ENCODE measurements at places on chromosomes 6 and 20. TPM values are rescaled to one million over a fixed set of nuclear protein-coding genes. Genes with fewer than 3 reads are reported as not detected.

The SAMHD1 gene
- total RNA-seq: 12.2 TPM

DNA sequence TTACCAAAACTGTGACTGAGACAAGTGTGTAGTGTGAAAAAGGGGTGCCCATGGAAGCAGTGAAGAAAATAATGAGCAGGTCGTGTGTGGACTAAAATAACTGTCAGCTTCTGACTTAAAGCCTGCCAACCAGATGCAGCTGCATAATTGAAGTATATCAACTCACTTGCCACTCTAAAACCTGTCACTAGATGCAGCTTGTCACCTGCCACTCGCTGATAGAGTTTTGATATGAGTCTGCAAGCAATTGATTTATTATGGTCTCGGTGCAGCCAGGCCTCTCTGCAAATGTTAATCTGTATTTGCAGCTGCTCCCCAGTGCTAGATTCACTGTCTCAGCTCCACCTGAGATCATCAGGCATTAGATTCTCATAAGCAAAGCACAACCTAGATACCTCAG is 1090.0 kb upstream of the EYS start:
- DNase-seq: no peak
- no peak overlapping the region for H3K27ac ChIP-seq
- no peaks in the 10 kb centered on the region for H3K36me3 ChIP-seq
- no peaks in the 10 kb centered on the region for H3K27me3 ChIP-seq
- H3K4me1 ChIP-seq: no peaks in the 10 kb centered on the region
- H3K4me3 ChIP-seq: no peak overlapping the region

DNA sequence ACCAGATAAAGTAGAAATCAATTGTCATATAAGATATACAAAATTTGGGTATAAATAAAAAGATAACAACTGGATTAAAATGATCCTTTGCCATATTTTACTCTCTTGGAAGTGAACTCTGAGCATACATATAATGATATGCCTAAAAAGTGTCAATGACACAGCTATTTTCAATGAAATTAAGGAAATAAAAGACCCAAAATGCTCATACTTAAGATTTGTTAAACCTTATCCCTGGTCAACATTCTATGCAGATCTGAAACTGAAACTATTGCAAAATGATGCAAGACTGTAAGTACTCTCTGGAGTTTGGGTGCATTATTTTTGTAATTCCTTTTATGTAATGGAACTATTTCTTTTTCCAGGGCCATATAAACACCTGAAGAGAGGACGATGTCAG is 119.0 kb upstream of the SGK1 start:
- H3K27me3 ChIP-seq: no peaks in the 10 kb centered on the region
- H3K36me3 ChIP-seq: no peaks in the 10 kb centered on the region
- no peak overlapping the region for H3K27ac ChIP-seq
- no peak for DNase-seq
- H3K4me3 ChIP-seq: no peak overlapping the region

DNA sequence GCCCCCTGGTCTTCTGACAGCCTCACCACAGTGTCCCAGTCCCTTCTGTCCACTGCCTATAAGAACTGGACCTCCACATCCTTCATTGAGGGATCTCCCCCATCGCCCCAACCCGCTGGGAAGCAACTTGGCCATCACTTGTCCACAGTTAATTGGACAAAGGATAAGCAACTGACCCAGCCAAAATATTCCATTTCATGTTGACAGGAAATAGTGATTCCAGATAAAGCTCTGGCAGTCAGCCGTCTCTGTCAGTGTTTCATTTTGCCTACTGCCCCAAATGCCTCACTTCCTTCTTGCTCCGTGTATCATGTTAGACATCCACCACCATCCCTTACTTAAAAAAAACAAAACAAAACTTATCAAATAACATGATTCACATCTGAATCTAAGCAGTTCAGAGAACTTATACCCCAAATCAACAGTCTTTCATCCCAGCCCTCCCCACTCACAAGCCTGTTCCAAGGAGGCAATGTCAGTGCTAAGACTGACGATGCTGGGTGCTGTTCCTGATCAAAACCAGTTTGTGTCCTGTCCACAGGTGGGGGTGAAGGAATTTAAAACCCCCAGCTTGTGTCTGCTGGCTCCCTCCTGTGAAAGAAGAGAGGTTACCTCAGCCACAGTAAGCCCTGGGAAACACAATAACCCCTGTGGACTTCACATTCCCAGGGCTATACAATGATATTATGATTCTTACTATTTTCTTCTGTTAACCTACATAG is 162.5 kb downstream of the WDR27 start:
- H3K4me1 ChIP-seq: no peaks in the 10 kb centered on the region
- no peak for DNase-seq
- no peaks in the 10 kb centered on the region for H3K27me3 ChIP-seq
- H3K4me3 ChIP-seq: no peak overlapping the region

GRCh38 chr6:100617633-100618350 is 153.1 kb upstream of the SIM1 start:
- peaks cover 3% of the 10 kb centered on the region for H3K36me3 ChIP-seq
- H3K4me1 ChIP-seq: no peaks in the 10 kb centered on the region
- H3K4me3 ChIP-seq: no peak overlapping the region
- no peak overlapping the region for H3K27ac ChIP-seq

The PRPH2 gene
- total RNA-seq: 0.06 TPM

DNA sequence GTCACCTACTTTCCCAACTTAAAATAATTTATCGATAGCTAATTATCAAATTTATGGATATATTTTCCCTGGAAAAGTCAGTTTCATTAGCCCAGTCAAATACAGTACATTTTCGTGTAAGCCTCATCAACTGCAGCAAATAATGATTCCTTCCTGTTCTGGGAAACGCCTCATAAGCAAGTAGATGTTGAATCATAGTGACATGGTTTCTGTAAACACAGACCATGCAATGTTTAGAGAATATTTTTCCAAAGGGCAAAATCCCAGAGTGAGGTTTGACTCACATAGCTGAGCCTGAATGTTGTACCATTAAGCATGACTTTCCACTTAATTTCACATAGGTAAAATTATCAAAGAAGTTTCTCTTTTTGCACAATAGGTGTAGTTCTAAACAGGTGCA is 16.7 kb upstream of the VNN1 start:
- H3K4me3 ChIP-seq: no peak overlapping the region
- no peaks in the 10 kb centered on the region for H3K36me3 ChIP-seq
- H3K27ac ChIP-seq: no peak overlapping the region

DNA sequence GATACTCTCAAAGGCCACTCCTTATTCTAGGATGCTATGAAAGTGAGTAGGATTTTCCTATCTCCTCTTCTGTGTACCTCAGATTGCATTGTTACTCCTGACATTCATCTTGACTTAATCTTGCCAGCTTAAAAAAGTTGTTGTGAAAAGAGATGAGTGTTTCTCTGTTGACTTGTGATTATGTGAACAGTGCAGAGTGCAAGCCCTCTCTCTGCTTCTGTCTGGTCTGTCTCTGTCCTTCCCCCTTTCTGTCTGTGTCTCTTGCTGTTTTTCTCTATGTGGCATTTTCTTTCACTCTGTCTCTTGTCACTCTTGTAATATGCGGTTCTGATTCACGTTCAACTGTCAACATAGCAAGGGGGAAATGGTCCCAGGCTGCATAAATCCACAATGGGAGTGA is 306.6 kb downstream of the FARS2 start:
- DNase-seq: no peak
- no peaks in the 10 kb centered on the region for H3K27me3 ChIP-seq
- no peaks in the 10 kb centered on the region for H3K4me1 ChIP-seq
- no peak overlapping the region for H3K4me3 ChIP-seq

DNA sequence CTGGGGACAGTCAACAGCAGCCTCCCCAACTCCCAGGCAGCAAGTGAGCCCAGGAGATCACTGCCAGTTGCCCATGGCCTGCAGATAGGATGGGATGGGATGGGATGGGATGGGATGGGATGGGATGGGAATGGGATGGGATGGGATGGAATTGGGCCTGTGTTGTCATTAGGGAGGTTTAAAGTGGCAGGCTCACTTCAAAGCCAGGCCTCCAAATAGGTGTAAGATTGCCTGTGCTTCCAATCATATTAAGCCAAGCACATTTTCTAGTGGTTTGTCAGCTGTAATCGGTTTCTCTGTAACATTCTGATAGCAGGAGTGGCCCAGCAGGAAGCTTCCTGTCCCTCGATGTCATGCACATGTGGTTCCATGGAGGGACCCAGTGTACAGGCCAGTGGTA is 82.7 kb upstream of the NXT1 start:
- H3K27ac ChIP-seq: no peak overlapping the region
- H3K4me3 ChIP-seq: no peak overlapping the region
- H3K27me3 ChIP-seq: no peaks in the 10 kb centered on the region
- peaks cover 13% of the 10 kb centered on the region for H3K4me1 ChIP-seq

DNA sequence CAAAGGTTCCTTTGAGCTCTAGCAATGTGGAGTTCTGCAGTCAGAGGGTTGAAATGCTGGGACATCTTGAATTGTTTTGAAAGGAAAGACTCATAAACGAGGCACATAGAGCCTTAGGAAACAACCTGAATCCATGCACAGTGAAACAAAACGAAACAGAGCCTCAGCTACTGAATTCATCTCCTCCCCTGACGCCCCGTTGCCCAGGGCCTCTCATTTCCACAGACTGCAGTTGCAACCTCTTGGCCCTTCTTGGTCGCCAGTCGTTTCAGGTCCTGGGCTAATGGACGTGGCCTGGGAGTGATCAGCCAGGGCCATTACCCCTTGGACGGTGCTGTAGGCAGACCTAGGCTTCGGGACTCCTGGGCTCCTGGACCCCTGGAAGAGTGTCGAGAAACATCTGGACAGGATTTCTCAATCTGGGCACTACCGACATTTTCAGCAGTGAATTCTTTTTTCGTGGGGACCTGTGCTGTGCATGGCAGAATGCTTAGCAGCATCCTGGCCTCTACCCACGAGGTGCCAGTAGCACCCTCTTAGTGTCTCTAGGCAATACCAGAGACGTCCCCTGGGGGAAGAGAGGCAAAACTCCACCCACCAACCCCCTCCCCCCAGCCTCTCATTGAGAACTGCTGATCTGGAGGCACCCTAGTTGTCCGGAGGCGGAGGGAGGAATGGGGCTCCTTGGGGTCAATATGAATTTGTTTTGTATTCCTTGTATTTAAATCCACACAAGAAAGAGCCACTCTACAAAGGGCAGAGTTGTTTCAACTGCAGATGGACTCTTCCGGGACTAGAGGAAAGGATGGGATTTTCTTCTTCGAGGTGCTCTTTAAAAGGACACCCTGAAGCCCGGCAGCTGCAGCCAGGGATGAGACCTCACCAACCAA is 50.2 kb downstream of the TMEM242 start:
- H3K27me3 ChIP-seq: peaks cover 35% of the 10 kb centered on the region
- H3K4me1 ChIP-seq: peaks cover 14% of the 10 kb centered on the region
- DNase-seq: peak; percentile 37
- H3K4me3 ChIP-seq: no peak overlapping the region
- H3K27ac ChIP-seq: no peak overlapping the region

The PREP gene
- total RNA-seq: 28.6 TPM

DNA sequence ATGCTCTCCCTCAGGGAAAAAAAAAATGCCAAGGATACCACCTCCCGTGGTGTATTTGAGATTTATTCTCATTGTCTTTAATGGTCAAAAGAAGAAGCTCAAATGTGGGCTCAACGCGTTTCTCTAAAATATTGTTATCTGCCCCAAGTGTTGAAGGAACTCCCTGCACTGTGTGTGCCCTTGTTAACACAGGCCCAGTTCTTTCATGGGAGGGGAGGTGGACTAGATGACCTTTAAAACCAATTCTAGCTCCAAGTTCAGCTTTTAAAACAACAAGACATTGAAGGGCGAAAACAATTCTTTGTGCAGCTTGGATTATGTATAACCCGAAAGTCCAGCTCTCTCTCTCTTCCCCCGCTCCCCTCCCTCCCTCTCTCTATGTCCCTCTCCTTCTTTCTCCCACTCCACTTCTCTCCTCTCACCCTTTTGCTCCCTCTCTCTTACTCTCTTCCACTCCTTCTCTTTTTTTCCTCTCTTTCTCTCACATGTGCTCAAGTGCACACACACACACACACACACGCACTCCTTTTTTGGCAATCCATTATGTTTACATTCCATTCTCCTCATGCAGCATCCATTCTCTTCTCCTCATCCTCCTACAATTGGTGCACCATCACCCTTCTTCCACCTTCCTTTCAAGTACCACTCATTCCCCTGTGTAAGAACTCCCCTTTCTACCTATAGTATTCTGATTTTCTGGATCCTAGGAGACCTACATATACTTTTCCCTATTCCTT is 8.5 kb downstream of the HLA-DMB start:
- H3K27me3 ChIP-seq: peaks cover 26% of the 10 kb centered on the region
- H3K4me3 ChIP-seq: no peak overlapping the region

The RSPO3 gene
- total RNA-seq: 0.81 TPM

- no peak for DNase-seq
- H3K27ac ChIP-seq: no peak overlapping the region
- no peak overlapping the region for H3K4me3 ChIP-seq
- H3K4me1 ChIP-seq: peaks cover 1% of the 10 kb centered on the region
- peaks cover 75% of the 10 kb centered on the region for H3K27me3 ChIP-seq
- no peaks in the 10 kb centered on the region for H3K36me3 ChIP-seq
These were observed 28.2 kb downstream of the VPS52 start for GRCh38 chr6:33243476-33243875.

The WFDC11 gene
- total RNA-seq: not detected

- H3K27me3 ChIP-seq: no peaks in the 10 kb centered on the region
- DNase-seq: no peak
- no peak overlapping the region for H3K4me3 ChIP-seq
- H3K4me1 ChIP-seq: no peaks in the 10 kb centered on the region
These were observed 37.3 kb upstream of the AHI1 start for GRCh38 chr6:135534773-135535380.

The SYNE1 gene
- total RNA-seq: 6.0 TPM

DNA sequence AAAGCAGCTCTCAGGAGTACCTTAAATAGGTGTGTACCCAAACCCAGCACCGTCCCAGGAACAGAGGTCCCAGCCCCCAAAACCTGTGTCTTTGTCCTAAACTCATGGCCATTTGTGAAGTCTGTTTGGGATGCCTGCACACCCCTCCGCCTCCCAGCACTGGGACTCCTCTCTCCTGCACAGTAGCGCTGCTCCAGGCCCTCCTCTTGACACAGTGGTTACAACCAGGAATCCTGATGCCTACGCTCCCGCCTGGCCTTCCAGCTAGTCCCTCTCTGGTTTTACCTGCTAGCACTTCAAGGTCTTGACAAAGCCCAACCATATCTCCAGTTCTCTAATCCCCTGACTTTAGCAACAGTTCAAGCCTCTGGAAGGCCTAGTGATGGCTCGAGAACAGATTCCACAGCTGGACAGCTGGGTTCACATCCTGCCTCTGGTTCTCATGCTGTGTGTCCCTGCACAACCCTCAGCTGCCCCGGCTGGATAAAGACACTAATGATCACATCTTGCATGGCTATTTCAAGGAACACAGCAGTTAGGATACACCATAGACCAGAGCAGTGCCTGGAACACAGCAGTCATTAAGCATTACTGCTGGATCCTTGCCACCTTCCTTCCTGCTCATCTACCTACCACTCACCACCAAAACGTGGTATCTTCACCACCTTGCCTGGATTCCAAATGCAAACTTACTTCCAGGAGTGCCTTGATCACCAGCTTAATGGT is 5.6 kb downstream of the PSMA7 start:
- no peaks in the 10 kb centered on the region for H3K27me3 ChIP-seq
- no peak for DNase-seq
- H3K27ac ChIP-seq: no peak overlapping the region
- H3K4me3 ChIP-seq: no peak overlapping the region
- peaks cover 8% of the 10 kb centered on the region for H3K4me1 ChIP-seq

GRCh38 chr6:1679031-1679687 is 69.4 kb downstream of the FOXC1 start:
- H3K27ac ChIP-seq: no peak overlapping the region
- no peak for DNase-seq
- H3K27me3 ChIP-seq: no peaks in the 10 kb centered on the region
- H3K4me3 ChIP-seq: no peak overlapping the region
- no peaks in the 10 kb centered on the region for H3K4me1 ChIP-seq
- H3K36me3 ChIP-seq: no peaks in the 10 kb centered on the region

GRCh38 chr20:6533351-6533750 is 234.1 kb upstream of the BMP2 start:
- H3K4me1 ChIP-seq: peaks cover 12% of the 10 kb centered on the region
- no peak overlapping the region for H3K4me3 ChIP-seq
- no peaks in the 10 kb centered on the region for H3K27me3 ChIP-seq

Measured in neural progenitor cell (in vitro differentiated cells).